ENCODE measurements at places on chromosomes 7 and 10.

GRCh38 chr10:103852856-103853255 lies 2.5 kb downstream of the SH3PXD2A start:
- DNase-seq: no peak

- DNase-seq: no peak
Measured at GRCh38 chr7:68434857-68435256, 1163.4 kb upstream of the AUTS2 start.

DNA sequence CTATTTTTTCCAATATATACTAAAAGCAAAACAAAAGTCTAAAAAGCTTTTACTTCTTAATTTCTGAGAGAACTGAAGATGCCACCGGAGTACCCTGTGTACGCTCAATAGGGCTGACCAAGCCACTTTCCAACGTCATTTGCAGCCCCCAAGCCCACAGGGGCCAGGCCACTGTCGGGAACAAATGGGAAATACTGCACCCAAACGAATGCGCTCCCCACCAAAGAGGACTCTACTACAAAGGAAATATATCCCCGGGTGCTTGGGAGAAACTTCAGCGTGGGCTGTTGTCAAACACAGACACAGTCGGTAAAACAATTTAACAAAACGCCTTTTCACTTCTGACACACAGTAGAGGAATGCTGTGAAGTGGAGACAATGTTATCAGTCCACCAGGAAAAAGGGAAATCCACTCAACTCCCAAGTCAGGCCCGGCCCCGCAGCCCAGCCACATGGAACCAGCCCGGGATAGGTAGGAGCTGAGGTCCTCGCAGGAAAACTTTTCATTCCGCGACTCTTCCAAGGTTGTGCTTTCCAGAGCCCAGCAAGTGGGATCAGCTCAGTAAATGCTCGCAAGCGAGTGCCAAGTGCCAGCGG lies 1.4 kb downstream of the PARD3 start:
- no peak for DNase-seq

- DNase-seq: no peak
Measured at GRCh38 chr10:95308389-95309302, 17.8 kb upstream of the PDLIM1 start.
